ENCODE measurements at places on chromosomes 3 and 15. TPM values are rescaled to one million over a fixed set of nuclear protein-coding genes. Genes with fewer than 3 reads are reported as not detected.

DNA sequence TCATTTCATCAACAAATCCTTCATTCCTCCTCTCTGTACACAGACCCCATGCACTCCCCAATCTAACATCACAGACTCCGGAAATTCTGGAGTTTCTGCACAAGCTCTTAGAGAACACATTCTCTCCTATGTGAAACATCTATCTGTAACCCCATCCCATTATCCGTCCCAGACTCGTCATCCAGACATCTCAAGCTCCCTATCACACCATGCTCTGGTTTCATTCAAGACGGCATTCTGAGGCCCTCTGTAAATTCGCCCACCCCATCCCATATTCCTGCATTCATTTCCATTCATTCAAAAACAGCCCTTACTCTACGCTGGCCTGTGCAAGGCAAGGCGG is 575 bp downstream of the LEO1 start:
- peak overlapping the region; percentile 94 for H3K27ac ChIP-seq
- peaks cover 20% of the 10 kb centered on the region for H3K36me3 ChIP-seq
- DNase-seq = no peak
- H3K4me3 ChIP-seq = peak overlapping the region; percentile 87
- peaks cover 2% of the 10 kb centered on the region for H3K27me3 ChIP-seq
- peaks cover 27% of the 10 kb centered on the region for H3K4me1 ChIP-seq

GRCh38 chr3:165202995-165203394 is 6.8 kb upstream of the SLITRK3 start:
- peaks cover 9% of the 10 kb centered on the region for H3K27me3 ChIP-seq
- H3K27ac ChIP-seq = no peak overlapping the region
- H3K4me3 ChIP-seq = no peak overlapping the region
- no peak for DNase-seq
- no peaks in the 10 kb centered on the region for H3K36me3 ChIP-seq

DNA sequence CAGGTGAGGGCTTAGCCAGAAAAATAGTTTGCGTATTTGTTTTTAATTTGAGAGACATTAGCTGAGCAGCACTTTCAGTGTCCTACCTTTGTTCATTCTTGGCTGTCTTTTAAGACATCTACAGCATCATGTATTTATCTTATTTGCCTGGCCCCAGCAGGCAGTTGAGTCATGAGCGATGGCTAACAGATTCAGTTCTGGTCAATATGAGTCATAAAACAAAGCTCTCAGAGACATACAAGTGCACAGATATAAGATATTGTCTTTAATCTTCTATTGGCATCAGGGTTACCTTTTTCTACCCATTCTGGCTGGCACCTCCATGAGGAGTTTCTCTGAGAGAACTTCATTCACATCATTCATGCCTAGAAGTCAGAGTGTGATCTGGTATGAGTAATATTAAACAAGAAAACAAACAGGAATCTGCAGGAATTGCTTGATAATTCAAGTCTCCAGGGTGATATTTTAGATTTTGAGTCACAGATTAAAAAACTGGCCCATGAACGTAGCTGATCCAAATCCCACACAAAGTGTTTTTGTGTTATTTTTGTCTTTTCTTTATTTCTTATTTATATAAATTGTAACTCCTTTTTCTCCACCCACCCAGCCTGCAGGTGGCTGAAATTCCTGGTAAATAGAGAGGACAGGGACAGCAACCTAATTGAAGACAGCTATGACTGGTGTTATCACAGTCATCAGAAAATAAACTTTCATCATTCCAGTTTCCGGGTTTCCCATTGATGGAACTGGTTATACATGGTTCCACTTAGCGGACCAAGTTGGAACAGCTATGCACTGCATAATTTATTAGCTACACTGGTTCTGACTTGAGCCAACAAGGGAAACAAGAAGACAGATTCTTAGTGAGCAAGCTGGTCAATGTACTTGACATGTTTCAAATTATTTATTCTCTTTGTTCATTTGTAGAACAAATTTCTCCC is 47.3 kb downstream of the PLSCR2 start:
- H3K36me3 ChIP-seq = no peaks in the 10 kb centered on the region
- no peak overlapping the region for H3K4me3 ChIP-seq
- H3K27me3 ChIP-seq = peaks cover 12% of the 10 kb centered on the region
- no peak overlapping the region for H3K27ac ChIP-seq

GRCh38 chr15:92614791-92615785 is 40.5 kb downstream of the FAM174B start:
- H3K27ac ChIP-seq = no peak overlapping the region
- H3K4me1 ChIP-seq = no peaks in the 10 kb centered on the region
- DNase-seq = no peak
- H3K36me3 ChIP-seq = no peaks in the 10 kb centered on the region
- H3K27me3 ChIP-seq = no peaks in the 10 kb centered on the region
- no peak overlapping the region for H3K4me3 ChIP-seq

GRCh38 chr3:76500746-76501275 is 539.1 kb upstream of the ROBO2 start:
- H3K27me3 ChIP-seq = no peaks in the 10 kb centered on the region
- H3K4me1 ChIP-seq = no peaks in the 10 kb centered on the region
- DNase-seq = no peak
- no peak overlapping the region for H3K27ac ChIP-seq
- no peaks in the 10 kb centered on the region for H3K36me3 ChIP-seq
- no peak overlapping the region for H3K4me3 ChIP-seq

- H3K4me1 ChIP-seq = no peaks in the 10 kb centered on the region
- H3K27me3 ChIP-seq = no peaks in the 10 kb centered on the region
- no peaks in the 10 kb centered on the region for H3K36me3 ChIP-seq
- no peak overlapping the region for H3K27ac ChIP-seq
- no peak for DNase-seq
These were observed 833.1 kb downstream of the NAALADL2 start for GRCh38 chr3:175692256-175692655.

DNA sequence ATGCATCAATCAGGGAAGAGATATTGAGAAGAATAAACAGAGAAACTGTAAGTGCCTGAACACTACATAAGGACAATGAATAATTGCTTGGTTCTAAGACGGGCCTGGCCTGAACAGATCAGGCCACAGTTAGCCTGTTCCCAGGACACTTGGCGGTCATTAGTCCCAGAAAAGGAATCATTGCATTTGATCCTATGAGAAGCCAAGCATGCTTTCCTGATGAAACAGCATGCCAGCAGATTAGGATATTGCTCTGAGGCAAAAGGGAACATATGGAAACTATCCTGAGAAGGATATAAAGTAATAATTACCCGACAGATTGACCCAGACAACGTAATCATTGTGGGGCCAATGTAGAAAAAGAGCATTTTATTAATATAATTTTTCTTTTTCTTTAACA is 51.9 kb downstream of the STRIT1 start:
- H3K36me3 ChIP-seq = no peaks in the 10 kb centered on the region
- no peak overlapping the region for H3K27ac ChIP-seq
- no peak for DNase-seq
- no peak overlapping the region for H3K4me3 ChIP-seq
- no peaks in the 10 kb centered on the region for H3K4me1 ChIP-seq

DNA sequence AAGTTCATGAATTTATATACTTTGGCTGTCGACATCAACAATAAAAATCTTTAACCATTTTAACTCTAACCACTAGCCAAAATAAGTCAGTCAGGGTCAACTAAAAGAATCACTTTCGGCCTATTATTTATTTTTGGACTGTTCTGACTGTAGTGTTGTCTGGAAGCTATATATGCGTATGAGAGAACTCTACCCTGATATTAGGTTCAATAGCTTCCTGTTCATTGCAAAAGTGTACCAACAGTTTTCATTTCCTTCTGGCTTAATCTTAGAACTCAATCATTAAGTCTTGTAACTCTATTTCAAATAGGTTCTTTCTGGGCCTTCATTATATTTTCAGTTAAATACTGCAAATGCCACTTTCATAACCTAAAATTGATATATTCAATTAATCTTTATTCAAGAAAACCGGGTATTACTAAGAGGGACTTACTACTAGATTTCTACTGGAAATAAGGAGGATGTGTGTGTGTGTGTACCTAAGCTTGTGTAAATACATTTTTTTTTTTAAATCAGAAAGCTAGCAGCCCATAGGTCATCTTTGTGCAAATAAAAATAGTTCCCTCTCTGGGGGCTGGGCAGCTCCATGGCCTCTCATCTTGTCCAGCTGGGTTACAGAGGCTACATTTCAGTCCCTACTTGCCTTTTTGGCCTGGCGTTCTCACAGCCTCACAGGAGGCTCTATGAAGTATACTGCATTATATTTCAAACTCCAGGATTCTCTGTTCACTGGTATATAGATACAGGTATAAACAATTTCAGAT is 5.8 kb downstream of the SERPINI2 start:
- H3K27ac ChIP-seq = no peak overlapping the region
- H3K4me1 ChIP-seq = no peaks in the 10 kb centered on the region
- H3K36me3 ChIP-seq = no peaks in the 10 kb centered on the region
- DNase-seq = no peak
- H3K4me3 ChIP-seq = no peak overlapping the region

HCN4 gene
- not detected for total RNA-seq

BUB1B gene
- 69.3 TPM for total RNA-seq

KLHL6 gene
- 44.9 TPM for total RNA-seq

Measured in activated CD4-positive, alpha-beta T cell treated with anti-CD3 and anti-CD28 coated beads, Interleukin-2, amount 10 ng/mL, durations not matched to agents 24 days and 14 days (primary cell).